ENCODE measurements at places on chromosomes 13 and 19. TPM values are rescaled to one million over a fixed set of nuclear protein-coding genes. Genes with fewer than 3 reads are reported as not detected.
A peak's percentile ranks its signal among the peaks of the same experiment; 100 is the strongest.

Gene ZNF135
- total RNA-seq = 11.7 TPM

Gene KCTD12
- 94.2 TPM for total RNA-seq

Gene TEX29
- 0.22 TPM for total RNA-seq

Gene APC2
- 0.40 TPM for total RNA-seq

Gene ICAM3
- 5.7 TPM for total RNA-seq

Gene RPS16
- total RNA-seq = 261 TPM

Gene ZNF793
- total RNA-seq = 7.0 TPM

Gene CGB1
- not detected for total RNA-seq

Gene CYP2S1
- total RNA-seq = 0.09 TPM

Gene LRP3
- total RNA-seq = 20.8 TPM

GRCh38 chr13:76225815-76226489 is 589.8 kb downstream of the LMO7 start:
- peak; percentile 98 for DNase-seq

DNA sequence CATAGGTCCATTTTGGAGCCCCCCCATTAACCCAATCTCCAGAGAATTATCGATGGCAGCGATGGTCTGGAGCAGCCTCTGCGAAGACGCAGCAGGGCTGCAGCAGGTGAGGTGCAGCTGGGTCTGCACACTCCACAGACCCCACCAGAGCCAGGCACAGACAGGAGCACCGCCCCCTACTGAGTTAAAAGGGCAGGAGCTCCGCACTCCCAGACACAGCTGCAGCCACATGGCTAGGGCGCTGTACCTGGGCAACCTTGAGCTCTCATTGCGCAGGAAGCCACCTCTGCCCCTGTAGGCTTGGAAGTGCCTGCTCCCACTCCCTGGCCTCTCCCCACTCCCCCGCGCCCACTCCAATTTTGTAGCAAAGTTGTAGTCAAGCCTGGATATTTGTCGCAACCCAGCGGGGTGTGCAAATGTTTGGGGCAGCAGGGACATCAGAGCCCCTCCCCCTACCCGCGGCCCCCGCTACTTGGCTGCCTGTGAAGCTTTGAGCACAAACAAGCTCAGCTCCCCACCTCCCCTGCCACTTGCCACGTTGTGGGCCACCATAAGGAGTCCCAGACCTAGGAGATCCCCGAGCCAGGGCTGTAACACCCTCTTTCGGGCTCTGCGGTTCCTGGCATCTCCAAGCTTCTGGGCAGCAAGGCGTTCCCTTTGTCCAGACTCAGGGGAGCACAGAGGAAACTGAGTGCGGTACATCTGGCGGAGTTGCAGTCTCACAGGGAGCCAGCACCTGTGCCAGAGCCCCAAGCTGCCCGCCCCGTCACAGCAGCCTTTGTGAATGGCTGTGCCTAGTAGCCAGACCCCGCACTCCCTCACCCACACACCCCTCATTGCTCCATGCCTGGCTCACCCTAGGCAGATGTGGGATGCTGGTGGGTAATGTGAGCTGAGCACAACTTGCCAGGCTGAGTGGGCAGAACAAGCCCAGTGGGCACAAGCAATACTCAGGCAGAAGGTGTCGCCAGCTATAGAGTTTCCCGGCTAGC is 949.7 kb upstream of the SLITRK1 start:
- no peak for DNase-seq

- DNase-seq = no peak
These were observed 559 bp downstream of the POLR2E start for GRCh38 chr19:1094655-1094977.

- DNase-seq = no peak
These were observed 4.0 kb upstream of the GRIN3B start for GRCh38 chr19:996051-996838.

- DNase-seq = peak; percentile 71
These were observed 4.2 kb downstream of the TUBGCP3 start for GRCh38 chr13:112583592-112584277.

DNA sequence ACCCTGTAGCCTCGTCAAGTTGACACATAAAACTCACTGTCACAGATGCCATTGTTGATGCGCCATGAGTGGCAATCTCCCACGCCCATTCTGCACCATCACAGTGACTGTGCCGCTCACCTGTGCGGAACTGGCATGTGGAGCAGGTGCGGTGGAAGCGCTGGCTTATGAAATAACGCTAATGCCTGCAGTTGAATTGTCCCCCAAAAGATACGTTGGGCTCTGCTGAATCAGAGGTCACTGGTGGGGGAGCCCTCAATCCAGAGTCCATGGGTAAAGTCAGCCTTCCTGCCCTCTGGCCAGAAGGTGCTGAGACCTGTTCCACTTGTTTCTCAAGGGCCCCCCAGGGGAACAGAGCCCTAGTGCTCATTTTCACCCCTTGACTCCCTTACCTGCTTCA is 2.9 kb upstream of the ARHGEF7 start:
- no peak for DNase-seq

DNA sequence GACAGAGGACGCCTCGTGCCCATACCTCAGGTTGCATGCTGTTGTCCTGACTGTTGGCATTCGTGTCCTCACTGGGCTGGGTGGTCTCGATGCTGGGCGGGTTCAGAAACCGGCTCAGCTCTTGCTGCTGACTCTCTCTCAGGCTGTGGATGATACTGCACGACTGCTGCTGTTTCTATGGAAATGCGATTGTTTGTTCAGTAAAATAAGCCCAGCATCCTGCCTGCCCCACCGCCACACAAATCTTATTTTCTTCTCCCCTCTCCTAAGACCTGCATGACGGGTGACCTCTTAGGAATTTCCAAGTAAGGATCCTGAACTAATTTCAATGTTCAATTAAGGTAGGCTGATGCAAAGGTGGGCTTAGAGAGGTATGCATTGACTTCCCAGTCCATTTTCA is 356.5 kb downstream of the NALCN start:
- DNase-seq = no peak

DNA sequence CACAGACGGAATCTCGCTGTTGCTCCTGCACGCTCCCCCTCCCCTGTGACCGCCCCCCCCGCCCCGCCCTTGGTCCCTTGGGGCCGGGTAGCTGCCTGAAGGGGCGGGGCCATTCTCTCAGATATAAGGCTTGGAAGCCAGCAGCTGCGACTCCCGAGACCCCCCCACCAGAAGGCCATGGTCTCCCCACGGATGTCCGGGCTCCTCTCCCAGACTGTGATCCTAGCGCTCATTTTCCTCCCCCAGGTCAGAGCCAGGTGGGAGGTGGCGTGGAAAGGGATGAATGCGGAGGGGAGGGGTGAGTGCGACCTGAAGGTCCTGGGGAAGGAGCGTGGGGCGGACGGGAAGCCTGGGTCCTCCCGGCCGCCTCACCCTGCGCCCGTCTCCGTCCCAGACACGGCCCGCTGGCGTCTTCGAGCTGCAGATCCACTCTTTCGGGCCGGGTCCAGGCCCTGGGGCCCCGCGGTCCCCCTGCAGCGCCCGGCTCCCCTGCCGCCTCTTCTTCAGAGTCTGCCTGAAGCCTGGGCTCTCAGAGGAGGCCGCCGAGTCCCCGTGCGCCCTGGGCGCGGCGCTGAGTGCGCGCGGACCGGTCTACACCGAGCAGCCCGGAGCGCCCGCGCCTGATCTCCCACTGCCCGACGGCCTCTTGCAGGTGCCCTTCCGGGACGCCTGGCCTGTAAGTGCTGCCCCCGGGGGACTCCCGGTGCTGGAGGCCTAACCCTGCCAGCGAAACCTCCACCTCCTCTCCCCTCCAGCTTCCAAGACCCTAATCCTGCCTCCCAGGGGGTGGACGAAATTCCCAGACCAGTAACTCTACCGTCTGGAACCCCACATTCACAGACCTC is at the start of gene DLL3:
TSS of gene DLL3 (plus strand) at position 150 of the 845 bp plus-strand sequence. CDS start at position 178, 28 bp downstream.
- no peak for DNase-seq

GRCh38 chr19:17200408-17201079 is 14.6 kb upstream of the USE1 start:
- DNase-seq = no peak

GRCh38 chr19:2476451-2477140 is 669 bp downstream of the GADD45B start:
- DNase-seq = peak; percentile 53

GRCh38 chr13:97262058-97262457 is 39.9 kb downstream of the MBNL2 start:
- DNase-seq = no peak

GRCh38 chr13:30453727-30454126 is 12.0 kb downstream of the HMGB1 start:
- DNase-seq = peak; percentile 16

- peak; percentile 1 for DNase-seq
These were observed 11.9 kb upstream of the ZNF675 start for GRCh38 chr19:23698711-23699520.

GRCh38 chr19:54035215-54036178 is 28.2 kb downstream of the VSTM1 start:
- no peak for DNase-seq

- DNase-seq = peak; percentile 36
These were observed 75.6 kb upstream of the KLF5 start for GRCh38 chr13:72983085-72983768.

DNA sequence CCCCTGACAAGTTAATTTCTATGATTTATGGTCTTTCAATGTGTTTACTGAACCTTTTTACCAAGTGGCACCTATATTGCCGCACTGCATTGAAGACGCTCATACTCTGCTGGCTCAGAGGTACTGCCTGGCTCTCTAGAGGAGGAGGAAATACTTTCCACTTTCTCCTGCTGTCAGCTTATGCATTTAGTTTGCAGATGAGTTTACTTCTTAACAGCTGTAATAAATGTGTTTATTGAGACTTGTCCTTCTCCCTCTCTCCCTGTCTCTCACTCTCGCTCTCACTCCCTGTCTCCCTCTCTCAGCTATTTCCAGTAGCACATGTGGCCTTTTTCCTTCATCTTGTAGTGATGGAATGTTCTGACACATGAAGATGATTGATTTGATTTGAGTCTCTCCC is 60.3 kb upstream of the SPATA13 start:
- DNase-seq = no peak

DNA sequence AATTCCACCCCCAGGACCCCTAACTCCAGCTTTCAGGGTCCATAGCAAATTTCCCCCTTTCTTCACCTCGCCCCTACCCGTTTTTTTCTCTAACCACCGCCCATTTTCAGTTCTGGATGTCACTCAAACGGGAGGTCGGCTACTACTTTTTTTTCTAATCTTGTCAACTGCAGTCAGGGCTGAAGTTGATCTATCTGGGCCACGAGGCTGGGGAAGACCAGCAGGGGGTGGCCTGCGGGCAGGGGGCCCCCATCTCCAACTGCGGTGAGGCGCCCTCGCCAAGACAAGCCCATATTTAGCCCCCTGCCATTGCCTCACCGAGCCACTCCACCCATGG is 748 bp downstream of the LHFPL6 start:
- no peak for DNase-seq

- no peak for DNase-seq
These were observed 58.4 kb downstream of the SLC7A9 start for GRCh38 chr19:32811151-32811550.

GRCh38 chr19:7869453-7869909 is 4.7 kb downstream of the PRR36 start:
- peak; percentile 70 for DNase-seq

DNA sequence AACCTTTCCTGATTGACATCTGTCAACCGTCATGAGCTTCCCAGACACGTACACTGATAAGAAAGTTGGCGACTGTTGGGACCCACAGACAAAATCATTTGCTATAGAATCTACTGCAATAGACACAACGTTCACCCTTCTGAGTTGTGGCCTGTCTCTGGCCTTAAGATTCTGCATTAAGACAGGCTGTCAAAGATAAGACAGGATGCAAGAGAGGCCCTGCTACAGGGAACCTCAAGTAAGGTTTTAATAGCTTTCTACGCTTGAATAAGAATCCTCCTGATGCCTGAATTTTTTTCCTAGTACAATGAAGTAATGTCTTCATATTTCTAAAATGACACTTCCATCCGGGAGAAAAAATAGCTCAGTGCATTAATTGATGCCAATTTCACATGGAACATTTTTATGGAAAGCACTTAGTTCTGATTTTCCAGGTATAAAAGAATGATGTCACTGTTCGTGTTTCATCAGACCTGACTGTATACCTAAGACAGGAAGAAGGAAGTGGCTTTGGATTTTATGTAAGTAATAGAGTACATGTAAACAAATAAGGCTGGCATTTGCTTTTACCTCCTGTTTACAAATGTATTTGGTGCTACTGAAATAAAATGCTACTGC is 275.2 kb upstream of the GPC6 start:
- no peak for DNase-seq

GRCh38 chr13:42781352-42781751 is at the start of gene FAM216B:
Gene FAM216B (plus strand): TSS chr13:42781584. CDS start chr13:42784068, 2,484 bp downstream.
- DNase-seq = no peak

DNA sequence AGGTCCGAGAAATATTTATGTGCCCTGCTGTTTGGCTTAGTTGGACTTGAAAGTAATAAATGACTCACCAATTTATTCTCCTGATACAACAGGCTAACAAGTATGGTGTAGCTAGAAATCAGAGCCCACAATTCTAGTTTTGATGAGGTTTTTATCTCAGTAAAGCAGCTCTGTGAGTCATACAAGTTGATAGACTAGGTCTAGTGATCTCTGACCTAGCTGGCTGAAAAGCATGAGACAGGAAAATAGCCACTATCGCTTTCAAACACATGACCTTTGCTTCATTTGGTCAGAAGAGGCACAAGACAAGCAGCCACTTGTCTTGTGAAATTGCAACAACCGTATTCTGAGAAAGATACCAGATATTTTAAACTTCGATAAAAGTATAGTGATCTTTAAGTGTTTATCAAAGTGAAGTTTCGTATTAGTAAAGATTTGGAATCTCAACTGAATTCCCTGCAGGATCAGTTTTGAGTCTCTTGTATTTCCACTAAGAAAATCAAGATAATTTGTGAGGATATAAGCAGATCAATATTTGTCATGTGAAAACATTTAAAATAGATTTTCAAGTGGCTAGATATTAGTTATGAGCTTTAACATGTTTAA is 126.7 kb downstream of the MAB21L1 start:
- no peak for DNase-seq

- no peak for DNase-seq
These were observed 197.2 kb upstream of the CSNK1A1L start for GRCh38 chr13:37302686-37303085.

GRCh38 chr13:31880851-31881494 is 141.6 kb downstream of the RXFP2 start:
- no peak for DNase-seq

GRCh38 chr13:63517371-63517770 is 2101.7 kb upstream of the PCDH20 start:
- DNase-seq = peak; percentile 91
